ENCODE measurements at places on chromosomes 1 and 21.

DNA sequence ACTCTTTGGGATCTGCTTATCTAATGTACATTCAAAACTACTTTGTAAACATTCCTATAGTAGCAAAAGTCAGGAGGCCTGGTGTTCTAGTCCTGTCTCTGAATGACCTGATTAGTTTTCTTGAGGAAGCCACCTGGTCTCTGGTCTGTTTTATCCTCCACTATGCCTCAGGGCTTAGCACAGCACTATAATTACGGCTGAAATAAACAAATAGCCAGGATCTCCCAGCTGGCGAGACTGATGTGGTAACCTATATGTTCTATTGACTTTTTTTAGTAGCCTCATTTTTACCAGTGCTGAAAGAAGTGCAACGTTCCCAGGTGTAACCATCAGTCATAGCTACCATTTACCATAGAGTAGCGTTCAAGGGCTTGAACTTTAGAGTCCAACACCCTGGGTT, 24.2 kb upstream of the RPL11 start:
- no peak for DNase-seq

- DNase-seq, result no peak
Observed at GRCh38 chr1:93483606-93484005, 35.7 kb downstream of the FNBP1L start.

GRCh38 chr1:62852253-62852652, 68.3 kb downstream of the ATG4C start:
- no peak for DNase-seq

- DNase-seq, result peak; percentile 45
Observed at GRCh38 chr21:42003051-42003461, 7.1 kb downstream of the ZBTB21 start.

- no peak for DNase-seq
Observed at GRCh38 chr1:67850611-67851075, 17.4 kb upstream of the GNG12 start.

GRCh38 chr1:8860738-8861516, 17.6 kb downstream of the ENO1 start:
- no peak for DNase-seq

DNA sequence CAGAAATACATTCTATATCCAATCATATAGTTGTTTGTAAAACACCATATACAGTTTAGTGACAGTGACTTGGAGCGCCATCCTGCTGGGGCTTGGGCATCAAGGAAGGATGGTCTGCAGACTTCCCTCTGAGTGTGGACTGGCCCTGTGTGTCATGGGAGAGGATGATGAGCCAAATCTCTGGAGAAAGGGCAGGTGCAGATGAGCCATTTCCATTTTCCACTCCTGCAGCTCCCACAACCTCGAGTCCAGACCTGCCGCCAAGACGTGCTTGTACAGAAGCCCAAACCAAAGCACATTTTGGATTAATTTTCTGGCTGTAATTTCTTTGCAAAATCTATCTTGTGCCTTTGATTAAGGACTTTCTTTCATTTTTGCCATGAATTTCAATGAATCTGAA, 48.3 kb upstream of the SLC22A15 start:
- no peak for DNase-seq

GRCh38 chr21:45064618-45065399, 9.6 kb upstream of the ADARB1 start:
- DNase-seq, result no peak

DNA sequence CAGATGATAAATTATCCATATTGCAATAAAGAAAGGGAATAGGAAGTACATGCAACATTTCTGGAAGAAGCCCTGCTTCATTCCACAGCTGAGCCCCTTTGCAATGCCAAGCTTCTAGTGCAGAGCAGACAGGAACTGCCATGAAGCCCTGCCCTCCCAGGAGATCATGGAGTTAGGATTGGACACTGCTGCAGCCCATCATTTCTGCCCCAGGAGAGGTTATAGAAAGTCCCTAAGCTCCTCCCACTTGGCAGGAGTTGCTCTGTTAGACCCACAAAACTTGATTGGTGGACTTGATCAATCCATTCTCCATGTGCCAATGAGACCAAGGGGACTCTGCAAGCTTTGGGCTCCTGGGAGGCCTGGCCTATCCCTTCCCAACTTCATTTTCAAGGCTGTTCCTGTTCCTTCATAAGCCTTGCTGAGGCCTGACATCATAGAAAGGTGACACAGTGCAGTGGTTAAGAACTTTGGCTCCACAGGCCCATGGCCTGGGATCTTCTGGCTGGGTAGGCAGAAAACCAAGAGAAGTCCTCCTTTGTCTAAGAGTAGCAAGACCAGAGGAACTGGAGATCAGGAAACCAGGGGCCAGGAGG, 1.3 kb upstream of the LAPTM5 start:
- no peak for DNase-seq

DNA sequence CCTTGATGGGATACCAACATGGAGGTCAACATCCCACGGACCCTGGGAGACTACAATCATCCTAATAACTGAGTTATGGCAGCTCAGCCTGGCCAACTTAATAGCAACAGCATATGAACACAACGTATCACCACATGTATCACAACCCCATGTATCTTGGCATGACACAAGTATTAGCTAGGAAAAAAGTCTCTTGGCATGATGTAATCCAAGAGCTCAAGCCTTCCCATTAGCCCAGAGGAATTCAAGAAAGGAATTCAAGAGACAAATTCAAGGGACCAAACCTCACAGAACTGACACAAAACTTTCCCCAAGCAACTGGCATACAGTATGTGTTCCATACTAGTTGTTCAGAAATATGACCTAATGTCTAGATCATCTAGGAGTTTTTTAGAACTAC, 100.9 kb upstream of the HMGB4 start:
- no peak for DNase-seq

DNA sequence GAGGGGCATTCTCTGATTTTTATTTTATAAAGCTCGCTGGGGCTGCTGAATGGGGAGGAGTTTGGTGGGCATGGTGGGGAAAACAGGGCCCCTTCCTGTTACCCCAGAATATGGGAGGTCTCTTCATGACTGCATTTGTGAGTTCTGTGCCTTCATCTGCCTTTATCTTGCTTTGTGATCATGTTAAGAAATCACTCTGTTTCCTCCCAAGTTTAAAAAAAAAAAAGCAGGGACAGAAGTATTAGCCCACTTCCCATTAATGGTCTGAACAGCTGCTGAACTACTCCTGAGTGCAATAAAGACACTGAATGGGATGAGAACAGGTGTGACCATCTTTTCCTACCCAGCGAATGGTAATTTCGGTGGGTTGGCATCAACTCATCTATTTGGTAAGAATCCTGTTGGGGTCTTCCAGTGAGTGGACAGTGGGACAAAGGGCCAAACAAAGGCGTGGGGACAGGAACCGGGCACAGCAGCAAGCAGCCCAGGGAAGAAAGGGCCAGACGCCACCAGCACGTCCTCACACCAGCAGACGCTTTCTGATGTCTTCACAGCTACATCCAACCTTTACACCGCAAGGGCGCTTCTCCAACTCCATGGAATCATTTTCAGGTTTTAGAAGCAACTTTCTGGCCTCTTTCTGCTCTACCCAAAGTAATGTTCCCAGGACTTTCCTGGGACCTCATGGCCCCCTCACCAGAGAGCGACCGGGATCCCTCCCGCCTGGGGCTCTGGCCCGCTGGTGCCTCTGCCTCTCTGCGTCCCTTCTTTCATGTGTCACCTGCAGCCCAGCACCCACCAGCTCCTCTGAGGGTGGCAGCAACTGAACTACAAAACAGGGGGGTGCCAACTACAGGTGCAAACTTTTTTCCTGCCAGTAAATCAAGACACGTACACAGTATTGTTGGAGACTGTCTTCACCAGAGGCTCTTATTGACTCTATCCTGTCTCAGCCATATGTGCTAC, 160.2 kb downstream of the ADSS2 start:
- DNase-seq, result no peak

DNA sequence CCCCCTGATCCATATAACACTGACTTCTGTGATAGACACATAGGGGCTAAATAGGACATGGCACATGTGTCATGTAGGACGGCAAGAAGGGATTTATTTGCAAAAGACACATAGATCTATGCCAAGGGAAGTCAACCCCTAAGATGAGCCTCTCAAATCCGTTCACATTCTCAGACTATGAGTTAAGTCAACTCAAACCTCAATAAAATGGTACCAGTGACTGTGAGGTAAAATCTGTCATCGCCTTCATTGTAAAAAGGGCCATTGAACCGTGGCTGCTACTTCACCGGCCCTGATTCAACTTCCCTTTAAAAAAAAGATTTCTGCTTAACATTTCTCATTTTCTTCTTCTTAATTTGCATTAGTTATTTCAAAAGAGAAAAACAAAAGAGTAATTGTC, 144.0 kb downstream of the ZNF281 start:
- no peak for DNase-seq

DNA sequence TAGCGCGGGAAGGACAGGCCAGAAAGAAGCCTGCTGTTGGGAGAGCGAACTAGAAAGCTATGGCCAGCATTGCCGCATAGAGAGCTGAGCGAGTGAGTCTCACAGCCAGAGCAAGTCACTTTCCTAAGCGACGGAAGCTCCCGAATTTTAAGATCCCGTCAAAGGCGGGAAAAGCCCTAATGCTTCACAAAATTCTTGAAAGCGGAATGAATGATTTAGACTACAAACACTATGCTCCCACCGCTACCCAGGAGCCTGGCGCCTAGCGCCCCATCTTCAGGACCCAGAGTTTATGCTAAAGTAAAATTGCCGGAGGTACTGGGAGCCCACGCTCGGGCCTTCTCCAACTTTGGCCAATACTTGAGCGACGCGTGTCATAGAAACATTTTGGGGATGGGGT, 409.9 kb upstream of the ESRRG start:
- no peak for DNase-seq

DNA sequence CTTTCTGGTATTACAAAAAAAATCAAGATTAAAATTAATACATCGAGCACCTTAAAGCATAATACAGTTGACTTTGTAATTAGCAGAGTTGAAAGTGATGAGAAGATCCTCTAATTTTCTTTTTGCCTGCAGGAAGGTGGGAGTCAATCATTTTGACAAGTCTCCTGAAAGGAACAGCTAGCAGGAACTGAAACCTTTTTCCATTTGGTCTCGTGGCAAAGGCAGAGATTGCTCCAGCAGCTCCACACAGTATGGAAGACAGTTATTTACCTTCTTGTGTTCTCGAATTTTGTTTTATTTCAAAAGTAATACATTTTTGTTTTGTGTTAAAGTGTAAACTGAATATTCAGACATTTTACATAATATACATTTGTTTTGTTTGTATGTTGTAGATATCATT, 7.7 kb downstream of the S100PBP start:
- no peak for DNase-seq

- DNase-seq, result no peak
Observed at GRCh38 chr1:99645203-99645602, 710 bp upstream of the PALMD start.

DNA sequence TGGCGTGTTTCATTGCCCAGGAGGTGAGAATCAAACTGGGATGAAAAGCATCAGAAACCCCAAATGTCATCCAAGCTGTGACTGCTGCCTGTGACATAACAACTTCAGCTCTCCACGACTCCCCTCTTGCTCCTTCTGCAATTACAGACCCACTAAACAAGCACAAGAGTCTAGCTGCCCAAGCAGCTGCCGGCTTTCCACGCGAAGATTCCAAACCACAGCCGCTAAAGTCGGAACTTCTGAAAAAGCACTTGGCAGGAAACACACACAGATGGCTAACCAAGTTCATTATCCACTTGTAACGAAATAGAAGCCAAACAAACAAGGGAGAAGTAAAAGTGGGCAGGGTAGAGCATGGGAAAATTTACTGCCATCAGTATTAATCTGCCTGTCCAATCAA, 198.1 kb downstream of the SLC35F3 start:
- DNase-seq, result no peak

DNA sequence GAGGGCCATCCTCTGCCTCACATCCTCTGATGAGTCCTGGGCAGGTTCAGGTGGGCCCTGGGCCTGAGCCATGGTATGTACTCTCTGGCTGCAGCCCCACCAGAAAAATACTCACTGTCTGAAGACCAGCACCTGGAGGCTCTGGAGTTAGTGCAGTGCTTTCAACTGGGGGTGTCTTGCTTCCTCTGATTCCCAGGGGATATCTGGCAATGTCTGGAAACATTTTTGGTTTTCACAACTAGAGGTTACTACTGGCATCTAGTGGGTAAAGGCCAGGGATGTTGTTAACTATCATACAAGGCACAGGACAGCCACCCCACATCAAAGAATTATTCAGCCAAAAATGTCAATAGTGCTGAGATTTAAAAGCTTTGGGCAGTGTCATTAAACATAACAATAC, 152.7 kb downstream of the HIVEP3 start:
- no peak for DNase-seq

GRCh38 chr1:170044187-170044586, 30.3 kb downstream of the KIFAP3 start:
- DNase-seq, result no peak

DNA sequence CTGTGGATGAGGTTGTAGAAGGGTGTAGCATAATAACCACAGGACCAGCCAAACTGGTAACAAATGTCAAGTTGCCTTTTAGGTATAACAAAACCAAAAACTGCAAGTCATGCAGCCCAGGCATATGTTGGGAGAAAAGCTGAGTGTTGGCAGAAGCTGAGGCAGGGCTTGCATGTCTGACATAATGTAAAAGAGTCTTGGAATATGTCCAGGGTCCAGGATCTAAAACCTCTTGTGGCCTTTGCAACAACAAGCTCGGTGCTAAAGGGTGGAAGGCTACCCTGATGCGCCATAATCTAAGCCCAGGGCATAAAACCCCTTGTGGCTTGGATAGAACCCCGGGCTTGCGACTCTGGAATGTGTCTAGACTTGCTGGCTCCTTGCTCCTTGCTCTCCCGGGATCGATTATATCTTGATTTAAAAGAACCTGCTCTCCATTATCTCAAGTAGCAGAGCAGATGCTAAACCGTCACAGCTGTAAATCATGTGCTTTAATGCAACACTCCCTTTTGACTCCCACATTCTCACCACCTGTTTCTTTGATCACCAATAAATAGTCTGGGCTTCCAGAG, 26.5 kb upstream of the SLC35A3 start:
- DNase-seq, result no peak

DNA sequence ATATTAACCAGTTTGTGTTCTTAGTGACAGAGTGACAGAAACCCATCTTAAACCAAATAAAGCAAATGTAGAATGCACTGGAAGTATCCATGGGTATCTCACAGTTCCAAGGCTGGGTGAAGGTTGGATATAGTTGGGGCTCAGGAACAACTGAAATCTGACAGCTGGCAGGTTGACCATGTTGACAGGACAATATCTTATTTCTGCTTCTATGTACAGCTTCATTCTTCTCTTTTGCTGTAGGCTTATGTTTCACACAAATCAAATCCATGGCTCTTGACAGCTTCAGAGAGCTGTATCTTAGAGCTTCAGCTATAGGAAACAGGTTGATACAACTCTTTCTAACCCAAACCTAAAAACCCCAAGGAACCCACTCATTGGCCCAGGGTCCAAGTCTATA, 34.3 kb upstream of the FGGY start:
- no peak for DNase-seq
